Right renal pelvis (tissue), 4 donors: ENCODE measurements at places on chromosomes 2 and 18. TPM values are rescaled to one million over a fixed set of nuclear protein-coding genes. Genes with fewer than 3 reads are reported as not detected.

- no peak for DNase-seq
Measured at GRCh38 chr18:1302861-1303260, 398.2 kb downstream of the ADCYAP1 start.

DNA sequence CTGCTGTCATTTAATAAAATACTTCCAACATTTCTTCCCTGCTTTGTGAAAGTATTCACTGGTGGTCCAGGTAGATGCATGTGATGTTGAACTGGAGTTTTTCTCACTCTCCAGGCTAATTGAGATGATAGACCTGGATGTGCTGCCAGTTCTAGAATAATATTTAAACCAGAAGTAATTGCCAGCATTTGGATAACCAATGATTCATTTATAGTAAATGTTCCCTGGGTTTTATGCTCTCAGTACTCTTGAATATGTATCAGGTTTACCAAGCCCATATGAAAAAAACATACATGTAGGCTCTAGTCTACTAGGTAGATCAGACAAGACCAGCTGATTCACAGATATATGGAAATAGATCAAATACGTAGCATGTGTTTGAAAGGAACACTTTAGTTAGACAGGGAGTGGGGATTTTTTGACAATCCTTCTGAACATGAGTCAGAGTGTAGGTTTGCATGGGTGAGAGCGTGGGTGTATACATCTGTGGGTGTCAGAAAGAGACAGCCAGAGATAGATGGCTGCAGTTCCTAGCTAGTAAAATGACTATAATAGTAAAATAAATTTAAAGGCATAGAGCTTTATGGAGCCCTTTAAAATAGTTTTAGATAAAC lies 115.1 kb downstream of the NAB1 start:
- no peak for DNase-seq

The LINC00305 gene
- polyA plus RNA-seq: 7.4 TPM

The SCN2A gene
- 2.0 TPM for polyA plus RNA-seq

The TMEM17 gene
- polyA plus RNA-seq: 7.0 TPM

DNA sequence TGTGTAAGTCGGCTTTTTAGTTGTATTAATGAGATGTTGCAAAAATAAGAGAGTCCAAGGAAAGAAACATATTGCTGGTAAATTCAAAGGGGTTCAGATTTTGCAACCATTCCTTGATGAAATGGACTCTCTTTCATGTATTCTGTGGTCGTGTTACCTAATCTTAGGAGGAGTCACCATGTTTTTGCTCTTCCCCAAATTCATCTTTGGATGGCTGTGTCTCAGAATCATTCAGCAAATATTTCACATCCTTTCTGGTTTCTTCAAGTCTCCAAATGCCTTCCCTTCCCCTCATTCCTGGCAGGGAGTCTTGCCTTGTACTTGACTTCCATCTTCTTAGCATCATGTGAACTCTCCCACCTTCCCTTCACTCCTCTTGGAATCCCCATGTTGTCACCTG lies 66.1 kb downstream of the PTPRM start:
- DNase-seq: no peak

The C1QL2 gene
- not detected for polyA plus RNA-seq

DNA sequence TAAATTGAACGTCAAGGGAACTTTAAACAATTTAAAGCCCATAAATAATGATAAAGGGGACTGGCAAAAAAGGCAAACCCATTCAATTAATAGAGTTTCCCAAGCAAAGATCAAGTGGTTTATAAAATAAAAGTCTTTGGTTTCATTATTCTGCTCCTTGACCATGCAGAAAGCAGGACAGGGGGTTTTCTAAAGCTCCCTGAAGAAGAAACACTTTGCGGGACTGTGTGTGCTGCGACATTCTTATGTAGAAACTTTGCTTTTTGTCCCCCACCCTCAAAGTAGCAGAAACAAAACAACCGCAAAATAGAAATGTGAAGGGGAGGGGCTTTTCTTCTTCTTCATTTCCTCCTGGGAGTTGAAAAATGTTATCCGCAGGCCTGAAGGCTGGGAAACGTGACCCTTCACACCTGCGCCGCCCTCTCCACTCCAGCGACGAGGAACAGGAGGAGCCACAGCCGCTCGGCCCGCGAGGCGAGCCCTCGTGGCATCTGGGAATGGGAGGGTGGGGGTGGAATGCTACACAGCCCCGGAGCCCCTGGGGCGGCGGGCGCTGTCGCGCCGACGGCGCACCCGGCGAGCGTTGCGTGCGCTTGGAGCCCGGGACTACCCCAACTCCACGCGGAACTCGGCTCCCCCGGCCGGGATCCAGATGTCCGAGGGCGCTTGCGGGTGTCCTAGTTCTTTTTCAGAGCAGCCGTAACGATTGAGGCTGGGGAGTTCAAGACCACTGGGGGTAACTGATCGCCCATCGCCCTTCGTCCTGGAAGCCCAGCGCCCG lies 4.3 kb upstream of the GBX2 start:
- no peak for DNase-seq

GRCh38 chr2:176769021-176769420 lies 443.6 kb upstream of the HNRNPA3 start:
- no peak for DNase-seq

GRCh38 chr18:58087928-58088690 lies 44.1 kb downstream of the NEDD4L start:
- DNase-seq: no peak
